ENCODE measurements at places on chromosomes 4 and X. TPM values are rescaled to one million over a fixed set of nuclear protein-coding genes. Genes with fewer than 3 reads are reported as not detected.

GPR50 gene
- total RNA-seq = 12.0 TPM

C4orf36 gene
- 0.73 TPM for total RNA-seq

PAGE4 gene
- 0.82 TPM for total RNA-seq

LRP2BP gene
- 0.33 TPM for total RNA-seq

UGT2A1 gene
- total RNA-seq = 0.34 TPM

SCRG1 gene
- not detected for total RNA-seq

TMPRSS11A gene
- not detected for total RNA-seq

TBX22 gene
- total RNA-seq = 1.0 TPM

SPARCL1 gene
- 0.82 TPM for total RNA-seq

XAGE1B gene
- 0.37 TPM for total RNA-seq

MAGEA4 gene
- 11.4 TPM for total RNA-seq

BMX gene
- not detected for total RNA-seq

CXorf49B gene
- total RNA-seq = not detected

FOXO4 gene
- total RNA-seq = 37.0 TPM

DRP2 gene
- 0.39 TPM for total RNA-seq

PAPSS1 gene
- total RNA-seq = 74.4 TPM

STATH gene
- not detected for total RNA-seq

CCDC158 gene
- 0.05 TPM for total RNA-seq

HUWE1 gene
- 269 TPM for total RNA-seq

FAM199X gene
- 14.5 TPM for total RNA-seq

GAGE12F gene
- total RNA-seq = 0.82 TPM

POLR2B gene
- 98.1 TPM for total RNA-seq

TACR3 gene
- total RNA-seq = 2.7 TPM

SMIM31 gene
- not detected for total RNA-seq

PRKG2 gene
- 3.6 TPM for total RNA-seq

RFC1 gene
- total RNA-seq = 64.3 TPM

MAGEB1 gene
- 0.22 TPM for total RNA-seq

PAGE5 gene
- total RNA-seq = not detected

SAP30 gene
- 21.1 TPM for total RNA-seq

AFF1 gene
- total RNA-seq = 83.9 TPM

CHRNA9 gene
- 1.9 TPM for total RNA-seq

FABP2 gene
- not detected for total RNA-seq

DDX53 gene
- total RNA-seq = not detected

PCDH18 gene
- total RNA-seq = 41.2 TPM

SPON2 gene
- total RNA-seq = 5.3 TPM
